NCI-H2081 treated with DMSO at 0.1 percent for 48 hours (cell line): ENCODE measurements at places on chromosomes 4 and X.

DNA sequence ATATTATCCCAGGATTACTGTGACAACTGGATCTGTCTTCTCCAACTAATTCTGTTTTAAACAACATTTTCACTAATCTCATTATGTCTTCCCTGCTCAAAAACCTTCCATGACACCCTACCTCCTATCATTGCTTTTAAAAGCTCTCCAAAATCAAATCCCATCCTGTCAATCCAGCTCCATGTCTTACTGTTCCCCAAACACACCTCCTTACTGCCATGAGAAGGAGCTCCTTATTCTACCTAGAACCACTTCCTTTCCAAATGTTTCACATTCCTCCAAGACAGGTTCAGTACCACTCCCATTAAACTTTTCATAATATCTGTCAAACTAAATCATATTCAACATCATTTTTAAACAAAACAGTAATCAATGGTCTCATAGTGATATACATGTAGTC lies 66.9 kb upstream of the WDR17 start:
- DNase-seq, result no peak

- DNase-seq, result no peak
Observed at GRCh38 chr4:110544594-110544993, 68.6 kb downstream of the ENPEP start.

GRCh38 chr4:159006202-159006601 lies 96.7 kb upstream of the RAPGEF2 start:
- DNase-seq, result no peak

DNA sequence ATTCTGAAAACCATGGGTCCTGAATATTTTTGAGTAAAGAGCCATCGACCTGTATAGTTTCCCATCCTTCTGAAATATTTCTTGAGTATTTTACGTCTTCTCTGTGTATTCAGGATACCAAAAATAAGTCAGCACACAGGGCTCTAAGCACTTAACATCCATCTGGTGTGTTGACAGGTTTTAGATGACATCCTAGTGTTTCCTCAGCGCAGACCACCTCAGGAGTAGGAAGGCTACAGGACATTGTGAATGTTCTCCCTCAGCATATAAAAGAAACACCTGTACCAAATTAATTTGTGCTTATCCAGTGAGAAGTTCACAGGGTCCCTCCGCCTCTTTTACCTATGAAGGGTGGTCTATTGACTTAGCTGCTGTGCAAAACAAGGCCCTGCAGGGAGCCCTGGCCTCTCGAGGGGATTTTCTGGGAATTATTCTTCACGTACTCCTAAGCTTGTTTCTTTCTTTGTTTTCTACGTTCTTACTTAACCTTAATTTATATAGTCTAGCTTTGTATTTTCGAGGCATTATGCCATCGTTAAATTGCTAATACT lies 241.8 kb downstream of the FBXO8 start:
- DNase-seq, result peak; percentile 23

DNA sequence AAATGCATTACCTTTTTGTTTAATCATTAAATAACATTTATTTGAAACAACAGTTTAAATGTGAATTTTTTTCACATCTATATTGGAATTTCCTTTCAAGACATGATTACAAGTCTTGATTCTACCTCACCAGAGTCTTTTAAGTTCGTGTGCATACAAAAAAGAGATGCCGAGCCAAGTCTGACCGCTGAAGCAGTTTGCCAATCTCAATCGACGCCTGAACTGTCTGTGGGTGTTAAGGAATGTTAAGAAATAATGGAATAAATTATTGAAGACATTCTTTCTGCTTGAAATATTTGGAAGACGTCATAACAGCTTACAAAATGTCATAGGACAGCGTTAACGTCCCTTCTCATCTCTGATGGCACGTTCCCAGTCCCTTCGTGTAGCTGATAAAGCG lies 27.9 kb upstream of the TNIP3 start:
- DNase-seq, result no peak

GRCh38 chr4:154942176-154942575 lies 161.1 kb downstream of the RBM46 start:
- DNase-seq, result no peak

DNA sequence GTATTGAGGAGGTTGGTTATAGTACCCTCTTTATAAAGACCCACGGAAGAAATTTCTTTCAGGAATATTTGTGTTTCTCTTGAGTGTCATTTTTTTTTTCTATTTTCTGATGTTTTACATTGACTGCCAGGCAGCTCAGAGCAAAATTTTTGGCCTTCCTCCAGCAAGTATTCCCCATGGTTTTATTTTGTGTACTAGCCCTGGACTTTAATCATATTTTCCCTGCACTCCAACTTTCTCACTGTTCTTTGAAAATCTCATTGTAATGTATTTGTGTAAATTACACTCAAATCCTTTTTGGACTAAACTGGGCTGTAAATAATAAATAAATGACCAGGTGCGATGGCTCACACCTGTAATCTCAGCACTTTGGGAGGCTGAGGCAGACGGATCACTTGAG lies 45.6 kb upstream of the USP46 start:
- no peak for DNase-seq

DNA sequence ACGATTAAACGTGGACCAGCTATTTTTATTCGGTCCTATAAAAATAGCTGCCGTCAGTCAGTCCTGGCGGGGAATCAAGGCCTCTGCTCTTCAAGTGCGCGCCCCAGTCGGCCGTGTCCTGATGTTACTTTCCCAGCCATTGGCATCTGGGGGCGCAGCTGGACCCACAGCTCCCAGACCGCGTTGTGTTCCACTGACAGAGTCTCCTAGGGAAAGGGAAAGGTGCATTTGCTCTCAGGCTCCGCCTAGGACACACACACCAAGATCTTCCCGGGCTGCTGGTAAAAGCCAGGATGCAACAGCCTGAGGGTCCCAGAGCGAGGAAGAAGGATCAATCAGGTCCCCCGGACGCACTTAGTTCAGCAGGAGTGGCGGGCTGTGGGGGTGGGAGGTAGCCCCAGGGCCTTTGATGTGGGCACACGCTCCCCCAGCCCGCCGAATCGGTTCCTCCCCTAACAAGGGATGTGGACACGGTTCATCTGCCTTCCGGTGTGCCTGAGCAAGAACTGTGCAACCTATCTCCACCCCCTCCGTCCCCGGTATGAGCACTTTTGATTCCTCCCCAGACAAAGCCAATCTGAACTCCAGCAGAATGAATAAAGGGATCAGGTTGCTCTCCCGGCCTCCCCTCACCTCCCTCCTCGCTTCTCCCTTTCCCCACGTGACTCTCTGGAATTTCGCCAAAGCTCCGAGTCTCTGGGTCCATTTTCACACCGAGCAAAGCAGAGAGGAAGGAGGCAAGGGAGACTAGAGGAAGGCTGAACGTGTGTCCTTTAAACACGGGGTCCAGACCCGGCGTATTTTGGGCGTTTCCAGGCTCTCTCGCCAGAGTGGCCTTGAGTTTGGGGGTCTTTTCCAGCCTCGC lies 626 bp upstream of the FRAS1 start:
- peak; percentile 5 for DNase-seq

DNA sequence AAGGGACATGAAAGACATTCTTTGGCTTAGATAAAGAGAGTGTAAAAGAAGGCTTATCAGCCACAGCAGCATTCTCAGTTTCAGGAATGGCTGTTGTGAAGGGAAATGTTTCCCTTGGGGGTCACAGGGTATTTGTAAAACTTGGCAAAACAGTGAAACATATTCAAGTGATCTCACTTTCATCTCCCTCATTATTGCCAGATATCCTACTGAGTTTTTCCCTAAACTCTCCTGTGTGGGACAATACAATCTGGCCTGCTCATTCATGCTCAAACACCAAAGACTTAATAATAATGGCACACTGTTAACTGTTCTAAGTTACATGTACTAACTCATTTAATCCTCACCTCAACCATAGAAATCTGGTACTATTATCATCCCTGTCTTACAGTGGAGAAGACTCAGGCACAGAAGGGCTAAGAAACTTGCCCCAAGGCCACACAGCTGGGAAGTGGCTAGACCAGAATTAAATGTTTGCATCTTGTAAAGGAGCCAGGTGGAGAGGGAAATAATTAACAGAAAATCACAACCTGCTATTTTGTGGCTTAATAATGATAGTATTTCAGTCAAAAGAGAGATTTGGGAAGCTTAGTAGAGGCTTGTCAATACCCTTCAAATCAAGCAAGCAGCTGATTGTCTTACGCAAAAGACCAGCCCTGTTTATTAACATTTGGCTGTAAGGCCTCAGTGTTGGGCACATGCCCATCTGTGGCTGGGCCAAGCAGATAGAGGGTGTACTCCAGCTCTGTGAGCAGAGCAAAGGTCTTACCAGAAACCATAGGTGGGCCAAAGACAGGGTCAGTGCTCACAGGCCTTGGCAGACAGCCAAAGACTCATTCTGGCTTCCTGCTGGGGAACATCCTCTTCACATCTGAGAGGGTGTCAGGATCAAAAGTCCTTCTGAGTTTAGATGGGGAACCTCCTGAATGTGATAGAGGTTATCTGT lies 17.3 kb downstream of the SMPX start:
- DNase-seq, result no peak

GRCh38 chr4:165299399-165300060 lies 27.9 kb upstream of the MSMO1 start:
- DNase-seq, result no peak

- no peak for DNase-seq
Observed at GRCh38 chr4:987624-988513, 1.0 kb downstream of the IDUA start.

GRCh38 chr4:151960449-151961230 lies 199.8 kb upstream of the GATB start:
- DNase-seq, result no peak

- DNase-seq, result no peak
Observed at GRCh38 chr4:79927931-79928330, 145.1 kb downstream of the ANTXR2 start.

GRCh38 chr4:3197366-3198105 lies 51.4 kb upstream of the MSANTD1 start:
- no peak for DNase-seq

- peak; percentile 13 for DNase-seq
Observed at GRCh38 chrX:11770320-11770719, 12.3 kb downstream of the MSL3 start.

DNA sequence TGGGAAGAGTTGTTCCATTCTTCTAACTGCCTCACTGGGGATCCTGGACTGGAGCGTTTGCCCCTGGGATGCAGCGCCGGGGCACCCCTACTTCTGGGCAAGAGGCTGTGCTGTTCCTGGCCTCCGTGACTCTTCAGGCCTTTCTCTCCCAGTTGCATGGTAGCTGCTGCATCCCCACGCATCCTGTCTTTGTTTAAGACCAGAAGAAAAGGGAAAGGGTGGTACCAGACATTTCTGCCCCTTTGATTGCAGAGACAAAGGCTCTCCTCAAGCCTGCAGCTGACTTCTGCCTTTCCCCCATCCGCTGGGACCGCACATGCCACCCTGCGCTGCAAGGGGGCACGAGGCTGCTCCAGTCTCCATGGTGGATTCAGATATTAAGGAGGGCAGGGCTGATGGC lies 70.4 kb downstream of the SHROOM2 start:
- DNase-seq, result no peak
